ENCODE measurements at places on chromosomes 11 and 22.
A peak's percentile ranks its signal among the peaks of the same experiment; 100 is the strongest.

DNA sequence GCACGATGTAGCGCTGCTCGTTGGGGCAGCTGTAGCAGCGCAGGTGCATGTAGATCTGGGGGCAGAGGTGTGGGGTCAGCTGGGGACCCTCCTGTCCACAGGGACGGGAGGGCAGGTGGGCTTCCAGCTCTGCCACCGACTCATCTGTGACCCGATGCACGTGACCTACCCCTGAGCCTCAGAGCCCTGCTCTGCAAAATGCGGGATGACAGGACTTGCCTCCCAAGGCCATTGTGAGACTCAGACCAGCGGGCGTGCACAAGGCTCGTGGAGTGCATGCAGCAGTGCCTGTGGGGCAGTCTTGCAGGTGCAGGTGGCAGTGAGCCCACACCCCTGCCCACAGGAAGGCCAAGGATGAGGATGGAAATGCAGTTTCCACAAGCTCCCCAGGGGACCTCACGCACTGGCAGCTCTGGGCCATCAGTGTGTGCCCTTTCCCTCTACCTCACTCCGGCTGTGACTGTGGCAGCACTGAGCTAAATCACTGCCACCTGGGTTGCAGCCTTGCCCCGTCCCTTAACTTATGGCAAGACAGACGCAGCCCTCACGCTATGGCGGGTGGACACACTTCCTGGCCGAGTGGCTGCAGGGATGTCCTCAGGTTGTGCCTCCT, 26.7 kb downstream of the TMEM184B start:
- no peak for DNase-seq

- peak; percentile 50 for DNase-seq
These were observed 860 bp downstream of the TMEM184B start for GRCh38 chr22:38271927-38272372.

DNA sequence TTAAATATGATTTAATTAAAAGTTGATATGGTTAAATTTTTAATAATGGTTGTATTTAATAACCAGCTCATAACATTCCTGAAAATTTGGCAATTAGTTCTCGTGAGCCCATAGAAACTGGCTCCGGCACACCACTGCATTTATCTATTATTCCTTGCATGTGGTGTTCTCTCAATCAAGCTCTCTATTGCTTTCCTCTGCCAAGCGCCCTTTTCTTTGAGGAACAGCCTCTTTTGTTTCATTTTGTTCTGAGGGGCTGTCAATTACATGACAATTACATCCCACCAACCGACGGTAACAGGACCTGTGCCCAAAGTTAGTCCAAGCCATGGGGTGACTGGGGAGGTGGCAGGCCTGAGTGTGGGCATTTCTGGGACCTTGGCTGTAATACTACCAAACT, 8.1 kb downstream of the C11orf91 start:
- no peak for DNase-seq

GRCh38 chr11:117603932-117604331, 193.1 kb downstream of the DSCAML1 start:
- DNase-seq: no peak

GRCh38 chr11:129853518-129854231, 38.0 kb downstream of the TMEM45B start:
- DNase-seq: no peak

GRCh38 chr11:95659088-95659487, 130.5 kb downstream of the FAM76B start:
- no peak for DNase-seq

- no peak for DNase-seq
These were observed 21.3 kb downstream of the CAPRIN1 start for GRCh38 chr11:34072832-34073231.

DNA sequence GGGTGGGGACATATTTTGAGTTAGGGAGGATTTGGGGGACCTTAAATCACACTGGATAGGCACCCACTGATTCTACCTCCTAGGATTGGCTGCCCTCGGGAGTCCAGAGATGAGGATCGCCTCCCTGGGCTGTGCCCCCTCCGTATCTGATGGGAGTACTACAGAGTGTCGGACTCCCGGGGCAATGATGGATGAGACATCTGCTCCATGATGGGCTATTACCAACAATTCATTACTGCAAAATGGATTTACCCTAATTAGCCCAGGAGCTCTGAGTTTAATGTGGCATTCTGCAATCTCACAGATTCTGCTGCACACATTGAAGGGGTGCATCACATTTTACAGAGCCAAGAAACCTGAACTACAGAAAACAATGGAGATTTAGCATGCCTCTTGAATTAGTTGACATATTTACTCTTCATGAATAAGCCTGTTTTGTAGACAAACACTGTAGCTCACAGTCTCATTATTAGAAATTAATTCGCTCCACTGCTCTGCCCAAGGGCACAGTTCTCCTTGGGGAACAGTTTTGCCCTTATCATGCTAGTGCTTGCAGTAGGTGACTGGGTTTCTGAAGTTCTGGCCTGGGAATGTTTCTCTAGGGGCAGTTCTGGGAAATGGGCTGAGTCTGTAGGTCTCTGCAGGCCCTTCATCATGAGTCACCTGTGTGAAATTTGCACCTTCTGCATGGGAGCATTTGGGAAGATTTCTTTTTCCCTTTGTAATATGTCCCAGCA, 217.1 kb upstream of the PLET1 start:
- no peak for DNase-seq

- no peak for DNase-seq
These were observed 214.0 kb upstream of the SYN3 start for GRCh38 chr22:33272180-33272579.

GRCh38 chr11:93840180-93840579, 10.2 kb downstream of the VSTM5 start:
- no peak for DNase-seq

DNA sequence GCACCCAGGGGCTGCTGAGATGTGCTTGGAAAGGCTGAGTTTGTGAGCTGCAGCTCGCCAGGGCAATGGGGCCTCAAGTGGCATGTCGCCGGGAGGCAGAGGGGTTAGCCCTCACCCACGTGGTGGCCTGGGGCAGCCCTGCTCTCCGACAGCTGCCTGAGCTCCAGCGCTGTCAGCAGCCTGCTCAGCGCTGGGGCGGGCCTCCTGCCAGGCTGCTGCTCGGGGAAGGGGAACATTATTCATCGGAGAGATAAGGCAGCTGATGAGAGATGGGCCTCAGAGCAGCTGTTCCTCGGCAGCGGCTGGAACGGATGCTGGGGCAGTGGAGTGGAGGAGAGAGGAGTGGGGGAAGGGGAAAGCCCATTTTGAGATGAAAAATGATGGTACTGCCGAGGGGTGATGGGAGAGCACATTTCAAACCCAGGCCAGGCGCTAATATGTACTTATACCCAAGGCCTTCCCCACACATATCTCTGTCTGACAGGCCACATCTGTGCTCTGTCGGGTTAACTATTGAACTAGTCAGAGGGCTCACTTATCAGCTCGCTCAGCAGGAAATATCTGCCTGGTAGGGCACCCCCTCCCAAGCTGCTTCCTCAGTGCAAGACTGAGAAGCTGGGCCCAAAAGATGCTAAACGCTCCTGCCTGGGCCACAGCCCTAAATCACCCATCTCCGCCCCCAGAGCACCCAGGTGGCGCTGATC, 79.5 kb downstream of the TIMP3 start:
- no peak for DNase-seq

GRCh38 chr11:86738568-86738967, 61.8 kb upstream of the PRSS23 start:
- DNase-seq: no peak

GRCh38 chr22:41231369-41231768, 9.4 kb downstream of the CHADL start:
- DNase-seq: no peak

DNA sequence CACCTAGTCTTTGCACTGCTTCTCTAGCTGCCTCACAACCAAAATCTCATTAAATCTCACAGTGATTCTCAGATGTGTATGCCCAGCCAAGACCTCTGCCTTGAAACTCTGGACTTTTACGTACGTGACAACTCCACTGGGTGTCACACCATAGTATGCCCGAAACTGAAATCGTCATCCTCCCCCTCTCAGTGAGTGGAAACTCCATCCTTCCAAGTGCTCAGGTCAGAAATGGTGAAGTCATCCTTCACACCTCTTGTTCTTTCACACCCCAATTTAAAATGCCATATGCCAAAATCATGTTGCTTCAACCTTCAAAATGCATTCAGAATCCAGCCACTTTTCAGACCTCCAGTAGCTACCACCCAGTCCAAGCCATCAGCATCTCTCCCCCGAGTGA, 42.5 kb downstream of the SFI1 start:
- no peak for DNase-seq

DNA sequence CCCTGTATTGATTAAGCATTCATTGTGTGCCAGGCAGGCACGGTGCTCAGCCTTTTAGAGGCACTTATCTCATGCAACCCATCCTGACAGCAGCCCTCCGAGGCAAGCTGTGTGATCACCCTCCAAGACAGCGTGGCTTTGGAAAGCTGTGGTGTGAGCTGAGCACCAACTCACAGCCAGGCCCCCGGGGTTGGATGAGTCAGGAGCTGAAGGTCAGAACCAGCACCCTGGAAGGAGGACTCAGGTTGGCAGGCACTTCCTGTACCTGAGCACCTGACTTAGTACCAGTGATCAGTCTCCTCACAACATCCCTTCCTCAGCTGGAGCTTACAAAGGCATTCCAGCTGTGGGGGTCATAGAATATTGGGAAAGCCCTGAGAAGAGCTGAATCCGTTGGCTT, 9.0 kb downstream of the PATZ1 start:
- DNase-seq: no peak

DNA sequence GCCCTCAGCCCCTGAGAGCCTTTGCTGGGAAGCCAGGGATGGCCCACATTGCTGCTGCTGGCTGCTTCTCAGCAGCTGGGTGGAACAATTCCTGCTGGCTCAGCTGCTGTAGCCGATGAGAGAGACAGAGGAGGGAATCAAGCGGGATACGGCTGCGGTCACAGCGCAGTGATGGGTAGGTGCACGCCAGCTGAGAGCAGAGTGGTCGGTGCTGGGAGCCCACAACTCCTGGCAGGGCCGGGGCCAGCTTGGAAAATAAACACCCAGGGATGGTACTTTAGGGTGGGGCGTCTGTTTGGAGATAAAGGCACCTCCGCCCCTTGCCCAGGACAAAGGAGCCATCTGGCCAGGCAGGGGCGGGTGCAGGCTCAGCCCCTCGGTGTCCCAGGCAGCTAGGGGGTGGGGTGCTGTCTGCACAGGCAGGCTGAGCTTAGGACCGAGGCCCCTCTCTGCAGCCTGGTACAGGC, 480.5 kb downstream of the MIAT start:
- DNase-seq: no peak

- no peak for DNase-seq
These were observed 68.6 kb downstream of the MICAL2 start for GRCh38 chr11:12179019-12179418.

GRCh38 chr22:24435861-24436371, 8.5 kb downstream of the ADORA2A start:
- no peak for DNase-seq

DNA sequence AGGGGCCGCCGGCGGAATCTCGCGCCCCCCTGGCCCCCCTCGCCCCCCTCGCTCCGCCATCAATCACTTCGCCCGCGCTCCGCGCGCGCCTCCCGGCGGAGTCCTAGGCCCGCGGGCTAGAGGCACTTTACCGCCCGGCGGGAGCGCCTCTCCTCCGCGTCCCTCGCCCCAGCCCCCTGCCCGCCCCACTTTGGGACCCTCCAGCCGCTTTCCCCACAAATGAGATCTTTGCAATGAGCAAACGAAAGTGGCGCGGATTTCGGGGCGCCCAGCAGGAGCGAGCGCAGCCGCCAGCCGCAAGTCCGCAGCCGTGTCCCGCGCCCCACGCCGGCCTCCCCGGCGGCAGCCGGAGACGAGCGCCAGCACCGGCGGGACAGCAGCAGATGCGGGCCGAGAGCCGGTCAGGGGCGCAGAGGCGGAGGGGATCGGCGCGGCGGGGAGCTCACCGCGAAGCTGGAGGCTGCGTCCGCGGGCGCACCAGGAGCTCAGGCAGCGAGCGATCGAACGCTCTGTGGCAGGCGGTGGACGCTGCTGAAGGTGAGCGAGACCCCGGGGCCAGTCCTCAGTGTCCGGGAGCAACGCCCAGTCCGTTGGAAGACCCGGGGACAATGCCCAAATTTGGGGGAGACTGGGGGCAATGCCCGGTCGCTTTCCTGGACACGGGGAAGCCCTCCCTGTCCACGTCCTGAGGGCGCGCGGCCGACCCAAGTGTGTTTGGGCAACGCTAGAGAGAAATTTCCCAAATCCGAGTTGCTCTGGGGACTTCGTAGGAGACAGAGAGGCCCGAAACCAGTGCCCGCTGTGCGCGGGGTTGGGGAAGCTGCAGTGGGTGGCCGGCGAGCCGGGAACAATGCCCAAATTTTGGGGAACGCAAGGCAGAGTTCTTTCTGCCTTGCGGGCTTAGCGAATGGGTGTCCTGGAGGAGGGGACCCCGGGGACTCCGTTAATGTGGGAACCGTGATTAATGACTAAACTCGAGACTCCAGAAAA, 1.5 kb upstream of the IGF2 start:
- DNase-seq: no peak

DNA sequence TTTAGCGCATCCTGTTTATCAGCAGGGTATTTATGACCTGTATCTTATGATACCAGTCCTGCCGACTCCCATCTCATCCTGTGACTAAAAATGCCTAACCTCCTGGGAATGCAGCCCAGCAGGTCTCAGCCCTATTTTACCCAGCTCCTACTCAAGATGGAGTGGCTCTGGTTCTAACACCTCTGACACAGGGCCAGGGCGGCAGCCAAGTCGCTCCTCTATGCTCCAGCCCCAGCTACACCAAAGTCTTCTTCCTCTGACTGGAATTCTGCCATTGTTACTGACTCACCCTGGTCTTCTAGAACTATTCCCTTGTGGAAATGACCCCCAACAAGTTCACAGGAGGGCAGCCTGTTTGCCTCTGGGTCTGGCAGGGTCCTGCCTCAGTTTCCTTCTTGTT, 7.9 kb upstream of the C1QTNF6 start:
- DNase-seq: no peak

GRCh38 chr22:35329114-35329847, 29.6 kb downstream of the TOM1 start:
- DNase-seq: no peak

DNA sequence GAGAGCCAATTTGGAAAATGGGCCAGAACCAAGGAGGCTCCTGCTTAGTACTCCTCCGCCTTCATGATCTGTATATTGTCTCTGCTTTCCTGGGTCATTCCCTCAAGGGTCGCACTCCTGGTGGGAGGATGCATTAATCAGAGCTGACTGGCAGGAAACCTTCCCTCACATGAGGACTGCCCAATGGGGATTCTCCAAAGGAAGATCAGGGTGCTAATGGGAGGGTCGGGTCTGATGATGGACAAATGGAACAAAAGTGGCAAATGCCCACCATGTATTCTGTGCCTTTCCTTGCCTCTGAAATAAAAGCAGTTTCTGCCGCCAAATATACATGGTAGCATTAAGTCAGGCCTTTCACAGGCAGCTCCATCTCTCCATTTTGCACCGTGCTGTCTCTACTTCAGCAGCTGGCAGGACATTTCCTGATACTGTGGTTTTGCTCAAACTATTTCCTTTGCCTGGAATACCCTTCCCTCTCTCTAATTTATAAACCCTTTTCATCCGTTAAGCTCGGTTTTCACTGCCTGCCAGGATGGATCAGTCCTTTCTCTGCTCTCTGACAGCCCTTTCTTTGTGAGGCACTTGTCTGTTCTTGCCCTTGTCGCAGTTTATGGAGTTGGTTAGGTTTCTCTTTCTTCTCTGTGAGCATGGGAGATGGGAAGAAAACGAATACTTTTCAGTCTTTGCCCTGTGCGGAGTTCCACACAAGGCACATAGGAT, 13.5 kb downstream of the SREBF2 start:
- no peak for DNase-seq

Data from HAP-1 (cell line).